ENCODE measurements at places on chromosomes 3 and 15.

- DNase-seq: no peak
Measured at GRCh38 chr3:31661286-31661685, 128.6 kb downstream of the STT3B start.

GRCh38 chr15:28184166-28184565, 85.1 kb upstream of the OCA2 start:
- DNase-seq: no peak

DNA sequence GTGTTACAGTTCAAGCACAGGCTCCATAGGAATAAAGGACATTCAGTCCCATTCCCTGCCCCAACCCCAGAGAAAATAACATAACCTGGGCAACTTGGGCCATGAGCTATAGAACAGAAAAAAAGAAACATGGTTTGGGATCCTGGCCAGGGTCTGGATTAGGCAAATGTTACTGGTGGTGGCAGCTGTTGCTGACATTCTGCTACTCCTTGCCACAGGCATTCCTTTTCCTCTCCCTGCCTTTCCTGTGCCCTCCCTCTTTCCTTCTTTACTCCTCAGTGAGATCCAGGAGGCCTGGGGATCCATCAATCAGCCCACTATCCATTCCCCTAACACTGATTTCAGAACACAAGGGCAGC, 129.1 kb downstream of the NTRK3 start:
- no peak for DNase-seq

DNA sequence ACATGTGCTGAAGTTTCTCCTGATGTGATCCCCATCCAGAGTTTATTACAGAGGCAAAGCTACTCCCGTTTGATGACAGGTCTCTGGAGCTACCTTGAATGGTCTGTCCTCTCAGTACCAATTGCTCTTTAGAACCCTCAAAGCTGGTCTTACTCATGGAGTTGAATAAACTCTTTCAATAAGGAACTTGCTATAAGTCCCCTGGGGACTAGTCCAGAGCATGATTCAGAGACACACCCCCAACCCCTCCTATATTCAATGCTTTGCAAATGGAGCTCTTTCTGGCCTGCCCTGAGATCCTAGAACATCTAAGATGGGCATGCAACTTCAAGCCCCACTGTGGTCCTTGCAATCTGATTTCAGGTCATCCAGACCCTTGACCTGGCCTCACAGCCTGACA, 23.9 kb upstream of the TPM1 start:
- no peak for DNase-seq

GRCh38 chr3:11660242-11660641, 16.5 kb upstream of the VGLL4 start:
- no peak for DNase-seq

- no peak for DNase-seq
Measured at GRCh38 chr3:116112696-116113095, 332.6 kb downstream of the LSAMP start.

GRCh38 chr3:135503760-135504686, 461.5 kb upstream of the PPP2R3A start:
- peak; percentile 38 for DNase-seq

GRCh38 chr3:31768479-31769125, 212.5 kb downstream of the OSBPL10 start:
- no peak for DNase-seq

DNA sequence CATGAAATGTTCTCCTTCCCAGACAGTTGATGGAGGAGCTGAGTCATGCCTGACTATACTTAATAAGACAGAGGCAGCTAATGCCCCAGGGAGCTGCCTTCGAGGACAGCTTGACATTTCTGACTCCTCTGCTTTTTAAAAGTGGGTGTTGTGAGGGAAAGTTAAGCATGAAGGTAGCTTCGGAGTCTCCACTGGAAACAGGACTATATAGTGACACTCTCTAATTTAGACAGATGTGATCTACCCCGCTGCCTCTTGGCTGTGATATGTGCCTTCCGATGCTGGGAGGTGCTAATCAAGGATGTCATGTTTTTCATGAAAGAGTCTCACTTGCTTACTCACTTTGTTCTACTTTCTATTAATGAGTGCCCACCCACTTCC, 72.7 kb downstream of the IL1RAP start:
- DNase-seq: no peak

GRCh38 chr3:98398513-98398912, 8.0 kb downstream of the OR5K3 start:
- no peak for DNase-seq

GRCh38 chr15:40289140-40289775, 6.4 kb upstream of the ANKRD63 start:
- DNase-seq: no peak

GRCh38 chr3:66433522-66433782, 67.4 kb downstream of the LRIG1 start:
- no peak for DNase-seq

DNA sequence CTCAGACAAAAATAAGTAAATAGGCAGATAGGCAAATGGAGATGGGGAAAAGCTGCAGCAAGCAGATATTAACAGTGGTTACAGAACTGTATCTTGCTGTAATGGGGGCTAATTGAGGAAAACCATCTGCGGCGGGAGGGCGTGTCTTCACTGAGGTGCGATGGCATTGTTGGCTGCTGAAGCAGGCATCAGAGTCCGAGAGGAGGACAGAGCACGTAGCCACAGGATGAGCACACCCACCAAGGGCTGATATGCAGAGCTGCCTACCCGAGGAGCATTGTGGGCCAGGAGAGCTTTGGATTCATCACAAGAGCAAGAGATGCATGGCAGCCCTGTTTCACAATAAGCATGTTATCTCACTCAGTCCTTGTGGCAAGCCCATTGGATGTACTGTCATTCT, 30.4 kb downstream of the CHRNA7 start:
- DNase-seq: no peak

DNA sequence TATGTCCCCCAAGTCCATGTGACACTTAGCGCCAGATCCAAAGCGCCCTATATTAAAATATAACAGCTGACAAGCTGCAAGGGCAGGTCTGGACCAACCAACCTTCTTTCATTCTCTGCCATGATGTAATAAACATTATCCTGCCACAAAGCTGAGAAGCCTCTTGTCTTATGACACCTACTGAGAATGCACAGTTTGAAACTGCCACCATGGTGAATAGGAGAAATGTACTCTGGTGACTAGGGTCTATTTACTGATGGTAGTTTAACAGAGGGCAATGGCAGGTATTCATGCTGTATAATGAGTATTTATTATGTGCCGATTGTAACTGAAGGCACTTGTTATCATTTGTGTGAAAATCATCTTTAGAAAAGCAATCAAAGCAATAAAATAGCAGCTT, 634.0 kb downstream of the OTOL1 start:
- DNase-seq: no peak

DNA sequence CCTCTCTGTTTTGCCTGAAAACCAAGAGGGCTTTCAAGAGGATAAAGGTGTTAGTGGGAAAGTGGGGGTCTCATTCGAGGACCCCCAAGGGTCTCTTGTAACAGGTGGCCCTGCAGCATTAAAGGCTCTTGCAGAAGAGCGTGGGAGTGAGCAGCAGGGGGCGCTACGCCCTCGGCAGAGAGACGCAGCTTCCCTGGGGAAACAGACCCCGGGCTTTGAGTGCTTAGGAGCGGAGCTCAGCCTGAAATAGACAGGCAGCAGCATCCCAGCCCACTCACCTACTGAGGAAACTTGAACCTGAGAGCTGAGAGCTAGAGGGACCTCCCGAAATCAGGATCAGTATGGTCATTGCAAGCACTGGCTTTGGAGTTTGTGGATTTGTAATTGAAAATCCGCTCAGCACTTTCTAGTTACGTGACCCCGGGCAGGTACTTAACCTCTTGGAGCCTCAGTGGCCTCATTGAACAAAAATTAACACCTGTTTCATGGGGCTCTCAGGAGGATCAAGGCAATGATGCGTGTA, 25.7 kb downstream of the RPLP1 start:
- peak; percentile 45 for DNase-seq

GRCh38 chr15:93585012-93585411, 496.0 kb upstream of the RGMA start:
- DNase-seq: no peak

- DNase-seq: no peak
Measured at GRCh38 chr15:51181905-51182304, 87.2 kb upstream of the TNFAIP8L3 start.

DNA sequence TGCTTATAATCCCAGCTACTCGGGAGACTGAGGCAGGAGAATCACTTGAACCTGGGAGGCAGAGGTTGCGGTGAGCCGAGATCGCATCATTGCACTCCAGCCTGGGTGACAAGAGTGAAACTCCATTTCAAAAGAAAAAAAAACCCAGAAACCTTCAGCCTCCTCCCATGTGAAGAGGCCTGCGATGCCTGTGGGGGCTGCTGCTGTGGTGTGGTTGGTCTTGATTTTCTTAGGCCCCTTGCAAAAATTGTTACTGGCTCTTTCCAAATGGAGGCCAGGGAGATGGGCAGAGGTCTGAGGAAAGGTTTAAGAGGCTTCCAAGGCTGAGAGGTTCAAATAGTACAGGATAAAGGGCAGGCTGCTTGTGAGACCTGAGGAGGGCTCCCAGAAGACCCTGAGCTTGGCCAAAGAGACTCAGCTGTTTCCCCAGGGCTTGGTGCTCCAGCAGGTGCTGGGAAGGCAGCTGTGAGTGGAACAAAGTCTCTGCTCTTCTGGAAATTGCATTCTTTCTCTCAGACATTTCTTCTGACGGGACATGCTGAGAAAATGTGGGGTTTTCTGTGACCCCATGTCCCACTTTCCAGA, 18.4 kb downstream of the GCSAM start:
- no peak for DNase-seq

- no peak for DNase-seq
Measured at GRCh38 chr3:157786618-157787017, 283.4 kb upstream of the VEPH1 start.

GRCh38 chr3:12230877-12231276, 58.0 kb upstream of the PPARG start:
- no peak for DNase-seq

DNA sequence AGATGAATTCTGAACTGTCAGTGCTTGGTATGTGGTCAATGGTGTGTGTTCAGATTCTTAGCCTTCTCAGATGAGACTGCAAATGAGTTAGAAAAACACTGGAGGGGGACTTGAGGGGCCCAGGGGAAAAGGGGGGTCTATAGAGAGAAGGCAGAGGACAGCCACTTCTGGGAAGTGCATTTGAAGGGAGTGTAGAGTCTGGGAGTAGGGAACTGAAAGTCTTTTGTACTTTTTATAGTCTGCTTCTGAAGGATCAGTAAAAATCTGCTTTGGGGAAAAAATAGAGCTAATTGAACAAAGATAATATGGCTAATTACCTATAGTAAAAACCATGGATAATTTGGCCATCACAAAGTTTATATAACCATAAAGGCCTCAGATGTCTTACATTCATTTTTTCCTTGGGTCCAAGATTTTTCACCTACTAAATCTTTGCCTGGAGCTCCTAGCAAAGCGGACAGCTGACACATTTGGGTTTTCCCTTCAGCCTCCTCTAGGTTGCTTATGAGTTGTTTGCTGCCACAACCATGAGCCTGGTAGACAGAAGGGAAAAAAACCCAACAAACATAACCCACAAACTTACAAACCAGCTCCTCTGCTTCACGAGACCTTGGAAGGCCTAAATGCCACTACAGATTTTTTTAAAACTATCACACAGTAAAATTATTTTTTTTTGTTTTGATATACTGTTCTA, 48.8 kb downstream of the CD86 start:
- DNase-seq: no peak

DNA sequence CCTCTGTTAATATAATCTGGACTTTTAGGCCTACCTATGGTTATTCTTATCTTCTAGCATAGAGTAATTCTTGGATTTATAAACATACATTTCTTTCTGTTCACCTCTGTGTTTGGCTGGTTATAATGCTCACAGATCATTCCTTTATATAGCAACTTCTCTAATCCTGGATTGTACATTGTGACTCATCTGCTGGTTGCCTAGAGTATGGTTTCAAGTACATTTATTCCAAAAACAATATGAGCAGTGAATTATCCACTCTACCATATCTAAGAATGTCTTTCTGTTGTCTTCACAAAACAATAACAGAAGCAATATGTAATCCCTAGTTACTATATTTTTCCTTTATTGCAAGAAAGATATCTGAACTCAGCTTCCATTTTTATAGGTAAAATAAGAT, 35.3 kb downstream of the FSIP1 start:
- no peak for DNase-seq

- no peak for DNase-seq
Measured at GRCh38 chr3:196179380-196180308, 31.6 kb downstream of the ZDHHC19 start.

GRCh38 chr15:87362531-87362930, 894.0 kb downstream of the NTRK3 start:
- no peak for DNase-seq

DNA sequence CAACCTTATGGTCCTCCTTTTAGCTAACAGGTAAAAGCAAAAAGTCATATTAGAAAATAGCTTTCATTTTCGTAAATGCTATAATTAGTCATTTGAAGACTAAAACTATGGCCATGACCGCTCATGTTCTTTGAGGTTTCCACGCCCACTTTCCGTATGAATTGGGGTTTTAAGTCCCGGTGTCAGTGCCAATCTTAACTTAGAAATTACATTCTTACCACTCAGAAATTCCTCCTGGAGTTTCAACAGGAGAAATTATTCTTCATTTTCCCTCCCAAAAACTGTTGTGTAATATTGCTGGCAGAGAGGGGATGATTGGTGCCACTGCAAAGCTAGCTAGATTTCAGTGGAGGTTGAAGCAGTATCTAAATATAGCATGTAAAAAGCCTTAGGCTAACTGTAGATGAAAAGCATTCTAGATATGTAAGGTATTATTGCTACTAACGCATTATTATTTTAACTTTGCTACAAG, 71.0 kb upstream of the MDFIC2 start:
- no peak for DNase-seq

- no peak for DNase-seq
Measured at GRCh38 chr3:140914384-140914945, 27.2 kb upstream of the SLC25A36 start.

GRCh38 chr15:87631093-87631492, 625.4 kb downstream of the NTRK3 start:
- DNase-seq: no peak

DNA sequence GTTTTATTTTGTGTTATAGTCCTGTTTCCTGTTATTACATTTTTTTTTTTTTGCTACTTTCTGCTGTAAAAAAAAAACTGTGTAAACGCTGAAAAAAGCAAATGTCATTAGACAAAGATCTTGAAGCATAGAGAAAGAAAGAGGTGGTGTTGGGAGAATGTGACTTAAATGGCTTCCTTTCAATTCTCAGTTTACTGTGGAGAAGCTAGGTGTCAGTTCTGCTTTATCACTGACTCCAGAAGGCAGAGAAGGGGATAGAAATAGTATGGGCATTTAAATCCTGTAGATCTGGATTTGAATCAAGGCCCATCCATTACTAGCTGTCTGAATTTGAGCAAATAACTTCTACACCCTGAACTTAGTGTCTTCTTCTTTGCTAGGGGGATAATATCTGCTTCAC, 23.0 kb downstream of the PPM1L start:
- no peak for DNase-seq

DNA sequence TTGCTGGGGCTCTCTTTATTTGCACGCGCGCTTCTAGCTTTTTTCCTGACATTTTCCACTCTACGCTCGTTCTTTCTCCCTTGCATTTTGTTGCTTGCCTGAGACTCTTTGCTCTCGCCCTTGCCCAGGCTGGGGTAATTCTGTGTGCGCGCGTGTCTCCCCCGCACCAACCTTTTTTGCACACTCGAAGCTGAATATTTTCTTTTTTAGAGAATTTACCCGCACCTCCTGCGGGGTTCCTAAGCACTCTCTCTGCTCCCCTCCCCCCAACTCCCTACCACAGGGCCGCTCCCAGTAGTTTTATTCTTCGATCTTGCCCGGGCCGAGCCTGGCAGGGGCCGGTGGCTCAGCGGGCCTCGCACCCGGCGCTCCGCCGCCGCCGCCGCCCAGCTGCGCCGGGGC, 732 bp downstream of the FAM43A start:
- DNase-seq: no peak

GRCh38 chr3:66037330-66037985, 1.3 kb downstream of the MAGI1 start:
- no peak for DNase-seq

Data from NCI-H187 (cell line).